GM23248 (cell line): ENCODE measurements at places on chromosomes 12 and 14.

DNA sequence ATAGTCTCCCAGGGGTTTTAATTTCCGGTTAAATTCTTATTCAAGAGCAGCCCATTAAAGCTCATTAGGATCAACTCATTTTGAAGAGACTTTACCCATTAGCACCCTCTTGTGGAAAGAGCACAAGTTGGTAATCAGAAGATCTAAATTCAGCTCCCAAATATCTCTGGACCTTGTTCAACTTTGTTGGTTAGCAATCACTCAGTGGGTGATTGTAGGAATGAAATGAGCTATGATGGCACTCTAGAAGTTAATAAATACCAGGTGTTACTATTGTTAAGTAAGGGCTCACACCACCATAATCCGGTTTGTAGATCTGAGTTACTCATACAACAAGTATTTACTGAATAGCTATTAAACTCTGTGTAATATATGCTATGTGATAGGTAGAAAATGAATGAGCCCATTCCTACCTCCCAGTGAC is 42.9 kb downstream of the TRIP11 start:
- peak; percentile 92 for DNase-seq

GRCh38 chr14:101318271-101318670 is 243.0 kb upstream of the DIO3 start:
- DNase-seq = no peak

- no peak for DNase-seq
These were observed 515.7 kb downstream of the ETNK1 start for GRCh38 chr12:23140710-23141109.

DNA sequence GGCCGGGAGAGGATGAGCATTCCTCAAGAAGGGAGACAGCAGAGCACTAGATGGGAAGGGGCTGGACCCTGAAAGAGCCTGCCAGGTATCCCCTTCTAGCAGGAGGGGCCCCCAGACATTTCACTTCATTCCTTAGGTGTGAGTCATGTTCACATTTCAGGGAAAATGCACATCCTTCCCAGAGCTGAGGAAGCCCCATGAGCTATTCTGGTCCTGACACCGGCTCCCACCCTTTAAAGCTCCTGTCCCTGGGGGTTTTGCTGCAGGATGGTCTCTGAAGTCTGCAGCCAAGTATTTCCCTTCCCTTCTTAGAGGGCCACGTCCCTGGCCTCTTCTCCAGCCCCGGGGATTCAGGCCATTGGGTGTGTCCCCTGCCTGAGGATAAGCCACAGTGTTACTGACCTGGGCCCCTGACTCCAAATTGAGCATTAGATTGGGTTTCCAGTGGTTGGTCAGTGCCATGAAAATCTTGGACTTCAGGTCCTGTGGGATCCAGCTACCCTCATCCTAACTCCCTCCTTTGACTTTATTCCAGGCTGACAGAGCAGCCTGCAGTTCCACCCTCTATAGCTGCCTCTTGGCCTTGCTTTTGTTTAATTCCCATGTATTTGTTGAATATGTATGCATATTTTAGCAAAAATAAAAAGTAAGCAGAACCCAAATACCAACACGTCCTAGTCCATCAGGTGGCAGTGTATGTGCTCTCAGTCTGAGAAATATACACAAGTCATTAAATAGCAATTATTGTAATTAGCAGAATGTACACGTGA is 267.1 kb downstream of the CACNA1C start:
- peak; percentile 62 for DNase-seq

GRCh38 chr12:89756194-89756584 is 47.6 kb upstream of the ATP2B1 start:
- DNase-seq = no peak
